ENCODE measurements at places on chromosomes 6 and 20. TPM values are rescaled to one million over a fixed set of nuclear protein-coding genes. Genes with fewer than 3 reads are reported as not detected.

Gene GGTLC1
- not detected for total RNA-seq

Gene CLVS2
- not detected for total RNA-seq

Gene SMLR1
- not detected for total RNA-seq

Gene CNKSR3
- 11.0 TPM for total RNA-seq

Gene LY6G6C
- total RNA-seq, result 0.35 TPM

Gene MED23
- total RNA-seq, result 29.5 TPM

Gene SLC12A5
- total RNA-seq, result 1.8 TPM

Gene SYCP2
- 0.35 TPM for total RNA-seq

Gene RNF182
- 0.78 TPM for total RNA-seq

Gene ADAM33
- 0.18 TPM for total RNA-seq

Gene WFDC8
- total RNA-seq, result not detected

- DNase-seq, result no peak
Measured at GRCh38 chr20:46545077-46545826, 5.2 kb downstream of the OCSTAMP start.

GRCh38 chr20:49272654-49273053 lies 5.2 kb downstream of the ZNFX1 start:
- no peak for DNase-seq

GRCh38 chr6:136749359-136749997 lies 42.8 kb downstream of the MAP3K5 start:
- DNase-seq, result no peak

GRCh38 chr6:56742122-56742791 lies 99.6 kb upstream of the DST start:
- no peak for DNase-seq

DNA sequence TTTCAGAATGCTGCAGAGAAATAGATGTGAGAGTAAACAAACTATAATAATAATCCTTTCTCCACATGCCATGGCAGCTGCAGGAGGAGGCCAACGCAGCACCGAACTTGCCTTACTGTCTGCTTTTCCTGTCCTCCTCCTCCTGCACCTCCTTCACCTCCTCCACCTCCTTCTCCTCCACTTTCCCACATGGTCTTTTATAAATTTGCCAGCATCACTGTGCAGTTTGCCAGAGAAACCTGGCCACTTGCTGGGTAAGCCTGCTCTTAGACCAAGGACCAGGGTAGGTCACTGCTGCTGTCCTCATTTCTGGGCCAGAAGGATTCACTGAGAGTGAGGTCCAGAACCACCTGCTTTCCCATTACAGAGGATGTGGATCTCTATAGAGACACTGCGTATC lies 8.7 kb downstream of the SGK1 start:
- DNase-seq, result no peak

- no peak for DNase-seq
Measured at GRCh38 chr6:33323623-33323948, 6.0 kb upstream of the ZBTB22 start.

DNA sequence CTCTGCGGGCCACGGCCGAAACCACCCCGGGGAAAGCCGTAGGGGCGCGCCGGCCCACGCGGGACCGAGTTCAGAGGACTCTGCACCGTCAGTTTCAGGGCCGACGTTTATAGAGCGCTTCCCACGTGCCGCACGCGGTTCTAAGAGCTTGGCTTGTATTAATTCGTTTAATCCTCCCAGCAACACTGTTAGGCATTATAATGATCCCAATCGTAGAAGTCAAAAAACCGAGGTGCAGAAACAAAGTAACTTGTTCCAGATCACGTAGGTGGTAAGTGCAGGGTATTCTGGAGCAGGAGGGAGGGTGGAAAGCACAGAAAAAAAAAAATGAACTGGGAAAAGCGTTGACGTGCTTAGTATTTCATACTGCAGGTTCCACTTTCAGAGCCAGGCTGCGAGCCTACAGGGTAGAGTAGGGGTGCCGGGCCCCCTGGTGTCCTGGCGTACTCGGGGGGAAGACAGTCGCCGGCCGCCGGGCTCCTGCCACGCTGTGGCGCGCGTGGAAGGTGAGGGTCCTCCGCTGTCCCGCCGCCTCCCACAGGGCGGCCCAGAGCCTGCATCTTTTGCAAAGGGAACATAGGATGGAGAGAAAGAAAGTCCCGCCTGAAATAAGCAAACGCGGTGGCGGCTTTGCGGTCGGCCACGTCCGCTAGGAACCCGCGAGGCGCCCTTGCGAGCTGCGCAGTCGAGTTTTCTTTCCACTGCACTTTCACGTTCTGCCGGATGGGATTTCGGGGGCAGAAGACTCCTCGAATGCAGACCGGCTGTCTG lies 10.2 kb upstream of the FOXF2 start:
- no peak for DNase-seq

DNA sequence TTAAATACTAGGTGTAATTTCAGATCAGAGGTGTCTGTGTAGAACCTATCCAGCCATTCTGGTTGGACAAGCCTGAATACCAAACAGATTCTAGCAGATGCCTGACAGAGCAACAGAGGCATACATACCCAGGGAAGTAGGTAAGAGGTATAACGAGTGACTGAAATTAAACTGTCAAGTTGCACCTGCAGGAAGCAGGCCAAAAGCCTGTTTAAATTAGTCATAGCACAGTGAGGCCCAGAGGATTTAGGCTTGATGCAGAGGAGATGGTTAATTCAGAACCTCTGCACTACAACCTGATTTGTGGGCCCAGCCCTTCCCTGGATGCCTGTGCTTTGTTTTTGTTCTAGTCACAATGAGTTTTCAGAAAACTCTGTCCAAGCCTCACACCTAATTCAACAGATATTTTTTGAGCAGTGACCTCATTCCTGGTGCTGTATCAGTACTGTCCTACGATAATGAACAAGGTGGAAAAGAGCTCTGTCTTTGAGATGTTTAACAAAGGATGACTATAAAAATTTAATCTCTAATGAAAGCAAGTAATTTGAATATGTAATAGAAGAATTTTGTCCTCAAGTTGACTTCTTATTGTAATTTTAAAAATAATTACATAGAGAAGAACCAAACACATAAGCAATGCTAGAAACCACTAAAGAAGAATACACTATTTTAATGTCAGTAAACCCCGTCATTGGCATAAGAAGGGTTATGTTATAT lies 31.7 kb downstream of the C6orf58 start:
- no peak for DNase-seq

- DNase-seq, result no peak
Measured at GRCh38 chr6:22367346-22367745, 70.5 kb upstream of the PRL start.

DNA sequence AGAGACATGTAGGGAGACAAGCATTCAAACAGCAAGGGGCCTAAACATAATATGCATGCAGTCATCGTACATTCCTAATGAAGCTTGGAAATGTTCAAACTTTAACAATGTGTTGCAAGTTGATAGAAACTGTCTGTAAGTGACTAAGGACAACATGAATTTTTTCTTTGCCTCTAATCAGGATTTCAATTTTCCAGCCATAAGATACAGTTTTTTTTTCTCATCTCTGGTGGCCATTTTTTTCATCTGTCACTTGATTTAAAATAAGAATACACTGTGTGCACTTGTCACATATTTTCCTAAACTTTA lies 22.2 kb upstream of the MTRF1L start:
- no peak for DNase-seq

- DNase-seq, result peak; percentile 68
Measured at GRCh38 chr6:27502508-27503435, 29.9 kb upstream of the ZNF184 start.

DNA sequence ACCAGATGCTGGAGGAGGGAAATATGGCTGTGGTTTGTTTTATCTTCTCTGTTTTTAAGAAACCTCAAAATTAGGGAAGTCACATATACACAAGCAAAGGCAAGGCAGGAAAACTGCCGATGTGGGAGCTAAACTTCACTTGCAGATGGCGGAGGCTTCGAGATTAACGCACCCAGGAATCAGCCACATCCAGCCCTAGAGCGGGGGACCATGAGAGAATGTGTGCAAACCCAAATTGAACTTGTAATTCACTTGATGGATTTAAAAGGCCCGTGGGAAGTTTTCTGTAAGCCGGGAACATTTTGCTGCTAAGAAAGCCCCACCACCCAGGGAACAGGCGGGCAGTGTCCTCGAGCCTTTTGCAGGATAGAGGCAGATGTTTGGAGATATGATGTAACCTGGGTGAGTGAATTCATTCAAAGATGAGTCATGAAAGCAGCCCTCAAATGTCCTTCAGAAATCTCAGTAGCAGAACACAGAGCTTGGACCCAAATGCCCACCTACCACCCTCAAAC lies 39.9 kb downstream of the PREX1 start:
- DNase-seq, result no peak

GRCh38 chr6:378958-379409 lies 12.6 kb upstream of the IRF4 start:
- DNase-seq, result no peak

GRCh38 chr6:127403636-127404035 lies 55.6 kb downstream of the KIAA0408 start:
- no peak for DNase-seq

DNA sequence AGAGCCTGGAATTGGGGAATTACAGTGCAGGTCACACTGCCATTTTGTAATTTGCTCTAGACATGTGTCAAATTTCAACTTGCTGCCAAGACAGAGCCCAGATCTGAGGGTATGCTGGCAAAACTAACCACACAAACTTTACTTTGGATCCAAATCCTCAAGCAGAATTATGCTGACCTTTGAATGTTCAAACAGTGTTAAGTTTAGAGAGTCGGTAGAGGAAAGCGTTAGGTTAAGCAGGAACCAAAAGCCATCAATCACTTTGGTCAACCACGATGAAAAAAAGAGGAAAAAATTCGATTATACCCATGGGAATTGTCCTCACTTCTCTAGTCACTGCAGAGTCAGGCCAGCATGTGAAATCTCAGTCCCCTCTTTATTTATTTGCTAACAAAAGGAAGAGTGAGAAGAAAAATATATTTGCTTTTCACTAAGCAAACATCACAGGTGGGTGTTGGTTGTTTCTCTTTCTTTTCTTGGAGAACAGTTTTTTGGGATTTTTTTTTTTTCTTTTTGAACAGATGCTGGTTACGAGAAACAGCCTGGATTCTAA lies 105.1 kb upstream of the ADGRF1 start:
- DNase-seq, result no peak

GRCh38 chr6:55175078-55176049 lies 1.0 kb downstream of the HCRTR2 start:
- DNase-seq, result no peak

DNA sequence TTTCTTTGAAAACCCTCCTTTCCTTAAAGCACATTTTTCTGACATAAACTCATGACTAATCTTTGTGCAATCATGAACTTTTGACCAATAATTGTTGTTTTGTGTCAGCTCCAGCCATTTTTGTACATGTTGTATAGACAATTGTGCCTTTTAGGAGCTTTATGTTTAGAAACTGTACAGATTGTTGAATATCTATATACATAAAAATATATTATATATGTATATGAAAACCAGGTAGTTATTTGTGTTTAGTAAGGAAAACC lies 125.7 kb upstream of the EDN1 start:
- DNase-seq, result no peak

DNA sequence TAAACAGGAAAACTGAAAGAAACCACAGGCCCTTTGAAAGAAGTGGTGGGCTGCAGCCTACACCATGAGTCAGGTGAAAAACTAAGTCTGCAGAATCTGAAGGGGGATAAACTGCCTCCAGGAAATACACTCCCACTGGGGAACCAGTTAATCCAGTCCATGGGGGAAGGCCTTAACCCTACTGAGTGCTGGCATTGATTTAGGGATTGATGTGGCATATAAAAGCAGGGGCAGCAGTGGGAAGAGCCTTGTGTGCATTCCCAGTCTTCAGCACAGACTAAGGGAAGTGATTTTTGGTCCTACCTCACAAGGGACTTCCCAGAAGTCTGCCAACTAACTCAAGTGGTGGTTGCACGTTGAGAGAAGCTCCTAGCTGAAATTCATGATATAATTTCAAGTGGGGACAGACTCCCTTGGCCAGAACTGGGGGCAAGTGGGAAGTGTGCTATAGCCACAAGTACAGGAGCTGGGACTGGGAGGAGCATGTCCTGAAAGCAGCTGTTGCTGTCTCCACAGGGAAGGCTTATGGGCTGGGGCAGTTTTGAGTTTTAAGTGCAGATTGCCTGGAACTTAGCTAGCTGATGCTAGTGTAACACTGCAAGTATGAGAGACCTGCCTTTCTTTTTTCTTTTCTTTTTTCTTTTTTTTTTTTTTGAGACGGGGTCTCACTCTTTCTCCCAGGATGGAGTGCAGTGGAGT lies 31.2 kb downstream of the CITED2 start:
- DNase-seq, result no peak

DNA sequence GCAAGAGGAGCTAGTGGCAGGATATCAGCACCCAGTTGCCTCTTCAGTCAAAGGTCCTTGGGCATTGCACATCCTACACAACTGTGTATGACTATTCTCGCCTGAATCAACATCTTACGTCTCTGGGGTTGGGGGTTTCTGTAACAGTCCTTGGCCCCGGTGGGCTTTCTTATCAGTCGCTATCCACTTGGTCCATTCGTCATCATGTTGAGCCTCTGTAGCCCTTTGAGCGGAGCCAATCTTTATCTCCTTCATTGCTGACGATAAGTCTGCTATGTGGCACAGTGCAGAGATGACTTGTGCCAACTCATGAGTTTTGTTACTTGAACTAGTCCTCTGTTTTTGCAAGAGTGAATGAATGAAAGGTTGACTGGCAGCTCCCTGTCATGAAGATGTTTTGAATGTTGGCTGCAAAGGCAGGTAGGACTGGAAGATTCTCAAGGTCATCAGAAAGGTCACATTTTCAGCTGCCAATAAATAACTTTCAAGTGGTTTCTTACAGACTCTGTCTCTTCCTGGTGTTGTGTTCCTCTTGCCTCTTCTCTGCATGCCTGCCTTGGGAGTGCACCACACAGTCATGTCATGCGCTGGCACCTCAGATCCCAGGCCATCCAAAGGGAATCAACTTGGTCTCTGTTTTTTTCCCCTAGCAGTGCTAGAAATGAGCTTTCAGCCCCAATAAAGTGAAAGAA lies 238.9 kb downstream of the SLC24A3 start:
- DNase-seq, result no peak

DNA sequence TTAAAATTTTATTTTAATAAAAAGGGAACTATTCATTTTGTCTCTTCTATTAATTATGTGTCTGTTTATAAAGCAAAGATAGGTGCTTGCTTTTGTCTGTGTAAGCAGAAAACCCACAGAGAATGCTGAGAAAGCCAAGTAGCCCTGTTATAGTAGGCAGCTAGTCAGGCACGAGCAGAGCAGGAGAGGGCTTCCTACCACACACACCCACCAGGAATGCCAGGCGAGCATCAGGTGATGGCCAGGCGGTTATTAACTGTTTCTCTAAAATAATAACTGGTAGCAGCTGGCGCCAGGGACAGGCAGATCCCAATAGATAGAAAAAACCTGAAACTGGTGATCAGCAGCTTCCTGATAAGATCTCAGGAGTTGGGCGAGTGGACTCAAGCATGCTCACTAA lies 15.7 kb downstream of the C6orf15 start:
- no peak for DNase-seq

GRCh38 chr6:15266423-15266996 lies 20.6 kb downstream of the JARID2 start:
- peak; percentile 53 for DNase-seq
